ENCODE measurements at places on chromosomes 5 and 9. TPM values are rescaled to one million over a fixed set of nuclear protein-coding genes. Genes with fewer than 3 reads are reported as not detected.

DNA sequence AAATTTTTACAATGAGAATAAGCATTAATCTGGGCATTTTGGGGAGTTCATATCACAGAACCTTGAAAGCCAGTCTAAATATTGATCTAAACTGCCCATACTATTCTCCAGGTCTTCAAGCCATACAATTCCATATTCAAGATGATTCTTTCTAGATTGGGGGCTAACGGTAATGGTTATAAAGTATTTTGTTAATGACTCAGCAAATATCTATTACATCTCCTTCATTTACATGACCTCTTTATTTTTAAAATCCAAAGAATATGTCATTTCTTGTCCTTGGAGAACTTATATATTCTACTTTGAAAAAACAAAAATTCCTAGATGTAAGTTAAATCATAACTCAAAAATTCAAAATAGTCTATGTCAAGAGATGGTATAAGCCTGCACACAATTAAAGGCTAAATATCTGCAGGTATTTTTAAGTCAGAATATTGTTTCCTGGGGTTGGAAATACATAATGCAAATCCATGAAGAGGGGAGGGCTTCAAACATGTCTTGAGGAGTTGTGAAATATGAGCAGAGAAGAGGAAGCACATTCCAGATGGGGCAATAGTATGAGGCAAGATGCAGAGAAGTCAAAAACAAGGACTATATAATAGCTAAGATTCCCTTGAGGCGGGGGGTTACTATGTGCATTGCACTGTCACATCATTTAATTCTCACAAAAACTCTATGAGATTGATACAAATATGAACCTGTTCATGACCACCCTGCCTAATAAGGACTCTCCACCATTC lies 526.4 kb downstream of the NR2F1-AS1 start:
- no peak for DNase-seq

GRCh38 chr5:159048298-159048697 lies 51.4 kb downstream of the EBF1 start:
- DNase-seq, result no peak

- DNase-seq, result no peak
These were observed 40.9 kb upstream of the PWWP2A start for GRCh38 chr5:160159991-160160792.

GRCh38 chr9:111798786-111799185 lies 4.0 kb upstream of the SHOC1 start:
- DNase-seq, result no peak

DNA sequence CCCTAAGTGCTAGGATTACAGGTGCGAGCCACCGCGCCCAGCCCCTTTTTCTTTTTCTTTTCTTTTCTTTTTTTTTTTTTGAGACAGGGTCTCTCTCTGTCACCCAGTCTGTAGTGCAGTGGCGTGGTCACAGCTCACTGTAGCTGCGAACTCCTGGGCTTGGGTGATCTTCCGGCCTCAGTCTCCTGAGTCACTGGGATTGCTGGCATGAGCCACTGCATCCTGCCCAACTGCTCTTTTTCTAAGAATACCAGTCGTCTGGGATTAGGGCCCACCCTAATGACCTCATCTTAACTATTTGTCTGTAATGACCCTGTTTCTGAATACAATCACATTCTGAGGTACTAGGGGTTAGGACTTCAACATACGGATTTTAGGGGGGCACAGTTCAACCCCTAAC lies 34.1 kb upstream of the NANS start:
- peak; percentile 74 for DNase-seq

Gene DRD1
- total RNA-seq, result not detected
